ENCODE measurements at places on chromosomes 2 and 18.

GRCh38 chr2:174067815-174068214 is 102.6 kb upstream of the SP3 start:
- DNase-seq: no peak

DNA sequence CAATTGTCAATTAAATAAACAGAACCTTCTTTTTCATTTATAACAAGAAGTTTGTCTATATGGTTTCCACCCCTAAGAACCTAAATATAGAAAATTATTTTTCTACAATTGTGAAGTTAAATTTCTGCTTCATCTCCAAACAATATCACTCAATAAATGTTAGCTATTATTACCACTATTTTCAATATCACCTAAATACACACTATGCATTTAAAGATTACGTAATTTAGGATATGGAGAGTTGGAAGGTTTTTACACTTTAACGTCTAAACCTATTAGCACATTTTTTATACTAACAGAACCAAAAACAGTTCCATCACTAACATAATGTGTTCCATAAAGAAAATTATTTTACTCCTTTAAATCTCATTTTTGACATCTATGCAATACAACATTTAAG is 48.0 kb downstream of the ROCK2 start:
- no peak for DNase-seq

DNA sequence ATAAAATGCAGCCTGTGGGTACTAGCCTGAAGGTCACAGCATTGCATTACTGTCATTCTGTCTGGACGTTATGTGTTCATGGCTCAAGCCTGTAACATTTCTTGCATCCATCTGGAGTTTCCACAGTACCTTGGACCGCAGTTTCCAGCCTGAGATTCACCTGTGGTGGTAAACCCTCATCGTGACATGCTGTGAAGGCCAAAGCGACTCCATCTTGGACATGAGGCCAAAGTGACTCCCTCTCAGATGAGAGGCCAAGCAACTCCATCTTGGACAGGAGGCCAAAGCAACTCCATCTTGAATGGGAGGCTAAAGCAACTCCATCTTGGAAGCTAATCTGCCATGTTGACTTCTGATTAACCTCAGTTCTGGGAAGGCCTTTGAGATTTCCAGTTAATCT is 257.7 kb upstream of the MYT1L start:
- no peak for DNase-seq

DNA sequence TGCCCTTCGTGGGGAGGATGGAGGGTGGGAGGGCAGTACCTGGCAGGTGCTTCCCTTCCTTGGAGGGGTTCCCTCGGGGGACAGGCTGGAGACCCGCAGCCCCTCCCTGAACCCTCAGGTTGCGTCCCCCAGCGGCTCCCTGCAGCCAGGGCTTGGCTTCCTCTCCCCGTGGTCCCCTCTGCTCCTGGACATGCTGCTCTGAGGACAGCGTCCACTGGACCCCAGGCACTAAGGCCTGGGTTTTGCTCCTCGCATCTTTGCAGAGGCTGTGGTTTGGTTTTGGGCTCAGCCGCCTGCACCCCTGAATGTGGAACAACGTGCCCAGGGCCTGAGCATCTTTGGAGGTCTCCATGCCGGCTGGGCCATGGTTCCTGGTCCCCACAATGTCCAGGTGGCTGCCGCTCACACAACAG is 133.5 kb downstream of the PTGR3 start:
- no peak for DNase-seq

- DNase-seq: no peak
These were observed 426.2 kb downstream of the NBAS start for GRCh38 chr2:15134957-15135356.

- no peak for DNase-seq
These were observed 11.9 kb downstream of the TWIST2 start for GRCh38 chr2:238859636-238860347.

- DNase-seq: no peak
These were observed 2.9 kb downstream of the TNFRSF11A start for GRCh38 chr18:62327977-62328376.

DNA sequence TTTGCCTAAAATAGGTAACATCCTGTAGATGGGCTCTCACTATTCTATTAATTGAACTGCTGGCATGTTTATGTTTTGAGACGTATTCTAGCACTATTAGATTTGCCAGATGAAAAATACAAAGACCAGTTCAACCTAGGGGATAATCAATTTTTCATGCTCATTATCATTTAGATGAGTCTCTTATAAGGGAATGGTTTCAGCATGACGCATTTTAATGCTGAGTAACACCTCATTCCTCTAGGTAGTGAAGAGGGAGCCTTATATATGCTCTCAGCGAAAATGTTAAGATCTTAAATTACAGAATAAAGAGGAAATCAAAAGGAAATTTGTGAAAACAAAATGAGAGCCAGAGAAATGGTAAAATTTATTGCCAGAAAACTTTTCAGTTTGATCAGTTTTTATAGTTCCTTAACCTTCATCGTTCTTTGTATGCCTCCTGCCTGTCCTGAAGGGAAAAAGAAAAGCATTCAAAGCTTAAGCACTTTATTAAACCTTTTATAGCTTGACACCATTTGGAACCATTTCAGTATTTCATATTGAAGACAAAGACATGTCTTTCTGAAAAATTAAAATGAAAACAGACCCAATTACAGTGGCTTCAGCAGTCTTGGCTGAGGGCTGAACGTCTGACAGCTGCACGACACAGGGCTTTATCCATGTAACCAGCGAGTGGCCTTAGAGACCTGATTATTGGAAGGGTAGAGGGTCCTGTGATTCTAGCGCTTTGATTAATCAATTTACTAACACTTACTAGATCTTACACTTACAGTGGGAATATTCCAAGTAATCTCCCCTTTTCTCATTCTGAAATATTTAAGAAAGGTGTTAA is 112.8 kb downstream of the ADCYAP1 start:
- no peak for DNase-seq

DNA sequence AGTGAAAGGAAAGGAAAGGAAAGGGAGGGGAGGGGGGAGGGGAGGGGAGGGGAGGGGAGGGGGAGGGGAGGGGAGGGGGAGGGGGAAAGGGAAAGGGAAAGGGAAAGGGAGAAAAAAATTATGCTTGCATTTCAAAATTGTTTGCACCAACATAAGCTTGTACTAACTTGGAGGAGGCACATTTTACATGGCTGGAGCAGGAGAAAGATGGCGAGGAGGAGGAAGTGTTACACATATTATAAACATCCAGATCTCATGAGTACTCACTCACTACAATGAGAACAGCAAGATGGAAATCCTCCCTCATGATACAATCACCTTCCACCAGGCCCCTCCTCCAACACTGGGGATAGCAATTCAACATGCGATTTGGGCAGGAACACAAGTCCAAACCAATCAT is 660.2 kb upstream of the CDH2 start:
- DNase-seq: no peak

- no peak for DNase-seq
These were observed 408.7 kb downstream of the NRXN1 start for GRCh38 chr2:50623244-50623643.

DNA sequence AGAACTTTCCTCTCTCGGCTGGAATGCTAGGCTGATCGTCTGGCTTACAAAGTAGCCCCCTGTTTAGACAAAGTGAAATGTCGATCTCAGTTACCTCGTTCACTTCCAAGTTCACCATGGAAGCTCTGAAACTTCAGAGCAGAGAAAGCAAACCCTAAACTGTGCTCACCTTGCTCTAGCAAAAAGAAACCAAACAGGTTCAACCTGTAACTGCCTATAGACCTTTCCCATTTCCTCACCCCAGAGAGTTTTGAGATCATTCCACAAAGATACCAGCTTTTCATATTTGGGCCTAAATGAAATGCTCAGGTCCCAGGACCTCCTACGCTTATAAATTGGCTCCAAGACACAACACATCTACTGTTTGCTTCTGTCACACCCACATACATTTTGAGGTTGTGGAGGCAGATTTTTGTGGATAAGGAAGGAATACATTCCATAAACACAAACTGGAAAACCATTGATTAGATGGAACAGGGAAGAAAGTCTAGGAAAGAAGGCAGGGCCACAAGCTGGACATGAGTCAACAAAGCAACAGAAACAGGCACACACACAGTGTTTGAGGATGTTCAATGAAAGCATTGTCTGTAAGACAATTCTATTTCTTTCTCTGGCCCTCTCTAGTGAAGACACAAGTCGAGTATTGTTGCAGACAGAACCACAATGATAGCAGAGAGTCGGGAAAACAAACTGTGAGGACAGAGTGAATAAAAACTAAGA is 52.8 kb upstream of the TGIF1 start:
- DNase-seq: no peak

Measured in AG04449 (cell line).